ENCODE measurements at places on chromosomes 4 and X.

DNA sequence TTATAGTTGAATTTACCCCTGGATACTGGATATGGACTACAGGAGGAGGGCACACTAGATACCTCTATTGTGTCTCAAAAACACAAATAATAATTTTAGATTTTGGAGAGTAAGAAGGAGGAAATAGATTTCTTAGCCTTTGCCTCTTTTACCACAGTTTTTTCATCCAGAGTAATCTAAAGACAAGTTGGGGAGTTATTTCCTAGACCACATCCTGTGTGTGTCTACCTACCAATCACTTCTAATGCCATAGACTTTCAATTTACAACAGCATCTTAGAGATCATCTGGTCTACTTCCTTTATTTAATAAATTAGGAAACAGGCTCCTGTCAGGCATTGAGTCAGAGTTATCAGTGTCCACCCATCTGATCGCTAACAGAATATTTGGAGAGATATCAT is 191.5 kb downstream of the EDA start:
- DNase-seq = no peak

DNA sequence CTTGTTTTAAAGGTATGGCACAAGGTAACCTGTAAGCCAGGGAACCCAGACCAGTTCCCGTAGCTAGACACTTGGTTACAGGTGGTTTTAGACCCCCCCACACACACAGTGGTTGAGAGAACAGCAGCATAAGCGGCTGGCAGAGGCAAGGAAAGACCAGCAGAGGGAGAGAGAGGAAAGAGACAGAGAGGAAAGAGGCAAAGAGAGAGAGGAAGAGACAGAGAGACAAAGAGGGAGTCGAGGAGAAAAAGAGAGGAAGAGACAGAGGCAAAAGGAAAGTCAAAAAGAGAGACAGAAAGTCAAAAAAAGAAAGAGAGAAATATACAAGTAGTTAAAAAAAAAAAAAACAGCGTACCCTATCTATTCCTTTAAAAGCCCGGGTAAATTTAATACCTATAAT is 19.5 kb upstream of the PCSK1N start:
- no peak for DNase-seq

- DNase-seq = no peak
Measured at GRCh38 chrX:125710403-125711062, 390.9 kb downstream of the TEX13C start.

- no peak for DNase-seq
Measured at GRCh38 chr4:25722964-25723363, 67.3 kb downstream of the SLC34A2 start.

DNA sequence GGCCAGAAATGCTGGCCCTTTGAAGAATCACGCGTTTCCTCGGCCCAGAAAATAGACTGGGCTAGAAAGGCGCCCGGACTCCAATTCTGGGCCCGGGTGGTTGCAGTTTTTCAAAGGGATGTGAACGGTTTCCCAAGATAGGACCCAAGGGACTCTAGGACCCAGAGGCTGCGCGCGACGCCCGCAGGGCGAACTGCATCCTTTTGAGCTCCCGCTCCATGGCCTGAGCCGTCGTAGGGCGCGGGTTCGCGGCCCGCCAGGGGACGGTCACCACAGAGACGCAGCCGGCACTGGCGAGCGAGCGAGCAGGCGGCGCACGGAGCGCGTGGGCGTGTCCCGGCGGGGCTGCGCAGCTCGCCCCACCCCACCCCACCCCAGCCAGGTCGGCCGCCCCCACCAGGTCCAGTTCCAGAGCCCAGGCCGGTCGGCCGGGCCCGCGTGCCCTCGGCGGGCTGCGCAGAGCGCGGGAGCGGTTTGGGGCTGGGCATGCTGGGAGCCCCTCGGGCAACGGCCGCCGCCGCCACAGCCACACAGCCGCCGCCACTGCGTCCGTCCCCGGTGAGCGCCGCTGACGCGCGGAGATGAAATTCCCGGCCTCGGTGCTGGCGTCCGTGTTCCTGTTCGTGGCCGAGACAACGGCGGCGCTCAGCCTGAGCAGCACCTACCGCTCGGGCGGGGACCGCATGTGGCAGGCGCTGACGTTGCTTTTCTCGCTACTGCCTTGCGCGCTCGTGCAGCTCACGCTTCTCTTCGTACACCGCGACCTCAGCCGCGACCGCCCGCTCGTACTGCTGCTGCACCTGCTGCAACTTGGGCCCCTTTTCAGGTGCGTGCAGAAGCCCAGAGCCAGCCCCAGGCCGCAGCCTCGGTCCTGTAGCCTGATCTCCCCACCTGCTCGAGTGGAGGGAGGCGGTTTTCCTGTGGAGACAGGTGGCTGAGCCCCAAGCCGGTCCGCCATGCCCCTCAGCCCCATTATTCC is at the start of gene XK:
Gene XK (plus strand): TSS at position 411 of the 979 bp plus-strand sequence. CDS start 171 bp downstream, at position 582.
- DNase-seq = peak; percentile 4

DNA sequence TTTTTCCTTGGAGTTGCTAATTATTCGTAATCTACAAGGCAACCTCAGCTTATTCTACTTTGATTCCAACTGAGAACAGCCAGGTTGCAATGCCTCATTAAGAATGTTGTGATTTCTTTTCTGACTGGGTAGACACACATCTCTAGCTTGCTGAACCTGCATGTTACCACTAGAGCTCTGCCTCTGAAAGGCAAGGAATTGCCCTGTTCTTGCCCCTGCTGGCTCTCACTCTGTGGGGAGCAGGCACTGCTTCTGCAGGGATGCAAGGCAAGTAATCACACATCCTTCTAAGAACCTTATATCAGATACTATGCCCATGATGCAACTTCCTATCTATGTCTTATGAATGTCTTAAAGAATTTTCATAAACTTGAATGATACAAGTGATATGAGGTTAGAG is 503.2 kb downstream of the PACRGL start:
- DNase-seq = no peak

GRCh38 chrX:2492531-2493218 is 8.1 kb downstream of the DHRSX start:
- no peak for DNase-seq
